ENCODE measurements at places on chromosomes 1 and 21.
A peak's percentile ranks its signal among the peaks of the same experiment; 100 is the strongest.

GRCh38 chr1:65845535-65846060, 52.9 kb downstream of the PDE4B start:
- DNase-seq, result no peak

DNA sequence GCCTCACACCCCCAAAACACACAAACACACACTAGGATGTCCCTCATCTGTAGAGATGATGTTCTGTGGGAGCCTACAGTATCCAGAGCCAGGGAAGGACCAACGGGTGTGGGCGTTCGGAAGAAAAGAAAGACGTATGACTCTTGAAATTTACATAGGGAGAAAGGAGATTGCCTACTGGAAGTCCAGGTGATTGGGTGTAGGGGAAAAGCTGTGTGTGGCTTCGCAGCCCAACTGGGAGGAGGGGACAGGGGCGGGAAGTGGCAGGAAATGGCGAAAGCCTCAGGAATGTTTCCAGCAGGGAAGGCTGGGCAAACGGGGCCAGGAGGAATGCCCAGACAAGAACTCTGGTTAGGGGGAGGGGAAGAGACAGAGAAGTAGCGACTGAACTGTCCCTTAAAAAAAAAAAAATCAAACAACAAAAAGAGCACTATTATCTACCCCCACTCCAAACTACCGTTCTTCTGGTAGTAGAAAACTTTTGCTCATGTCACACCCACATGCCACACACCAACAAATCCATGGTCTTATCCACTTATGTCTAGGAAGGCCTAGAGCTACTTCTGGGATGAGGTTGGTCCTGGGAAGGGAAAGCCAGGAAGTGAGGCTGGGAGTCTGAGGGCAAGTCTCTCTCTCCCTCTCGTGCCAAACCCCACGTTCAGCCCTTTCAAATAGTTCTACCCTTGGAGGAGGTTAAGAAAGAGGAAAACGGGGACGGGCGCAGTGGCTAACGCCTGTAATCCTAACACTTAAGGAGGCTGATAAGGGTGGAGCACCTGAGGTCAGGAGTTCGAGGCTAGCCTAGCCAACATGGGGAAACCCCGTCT, 1.8 kb upstream of the CKS1B start:
- DNase-seq, result no peak

DNA sequence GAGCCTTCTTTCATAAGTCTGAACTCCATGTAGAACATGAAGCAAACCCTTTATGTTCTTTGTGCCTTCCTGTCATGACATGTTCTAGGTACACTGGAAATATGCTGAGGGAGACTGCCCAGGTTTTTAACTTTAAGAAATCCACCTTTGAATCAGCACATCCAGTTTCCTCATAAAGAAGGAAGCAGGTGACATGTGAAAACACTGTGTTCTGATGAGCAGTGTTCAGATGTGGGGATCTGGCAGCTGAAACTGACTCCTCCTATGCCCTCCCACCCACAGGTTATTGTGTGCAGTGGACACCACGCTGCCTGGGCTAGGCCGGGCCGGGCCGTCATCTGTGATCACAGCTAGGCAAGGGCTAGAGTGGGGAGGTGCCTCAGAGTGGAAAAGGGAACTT, 51.1 kb downstream of the CNN3 start:
- no peak for DNase-seq

- DNase-seq, result no peak
These were observed 165.8 kb upstream of the HMCN1 start for GRCh38 chr1:185568155-185569123.

- DNase-seq, result no peak
These were observed 4.4 kb downstream of the DRAXIN start for GRCh38 chr1:11695861-11696260.

DNA sequence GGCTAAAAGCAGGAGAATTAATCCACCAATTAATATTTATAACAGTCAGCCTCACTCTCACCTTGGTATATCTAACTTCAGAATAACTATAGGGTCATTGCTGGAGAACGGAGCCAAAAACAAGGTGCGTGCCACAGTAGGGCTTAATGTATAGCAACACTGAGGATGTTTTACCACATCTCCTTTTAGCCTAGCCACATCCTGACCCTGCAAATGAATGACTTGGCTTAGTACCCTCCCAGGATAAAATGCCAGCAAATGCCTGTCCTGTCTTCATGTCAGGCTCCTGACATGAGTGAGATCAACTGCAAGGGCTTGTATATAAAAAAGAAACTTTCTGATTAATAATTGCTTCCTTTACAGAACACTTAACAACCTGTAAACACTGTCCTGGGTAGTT, 2.7 kb upstream of the CDC42BPA start:
- DNase-seq, result no peak

DNA sequence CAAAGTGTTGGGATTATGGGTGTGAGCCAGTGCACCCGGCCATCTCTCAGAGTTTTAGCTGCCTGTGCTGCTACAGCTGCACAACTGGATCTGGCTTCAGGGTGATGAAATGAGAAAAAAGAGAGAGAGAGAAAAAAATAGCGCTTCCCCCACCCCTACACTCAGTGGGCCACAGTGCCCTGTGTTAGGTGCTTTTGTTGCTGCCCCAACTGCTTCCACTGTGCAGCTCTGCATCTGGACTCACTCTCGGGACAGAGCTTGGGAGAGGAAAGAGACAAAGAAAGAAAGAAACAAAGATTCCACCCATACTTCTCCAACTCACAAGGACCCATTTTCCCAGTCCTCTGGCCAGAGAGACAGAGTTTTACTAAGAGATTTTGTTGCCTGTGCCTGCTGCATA, 50.4 kb downstream of the INAVA start:
- no peak for DNase-seq

GRCh38 chr1:220330265-220330664, 58.0 kb upstream of the RAB3GAP2 start:
- DNase-seq, result no peak

GRCh38 chr1:175155473-175155856, 37.1 kb downstream of the KIAA0040 start:
- no peak for DNase-seq

- no peak for DNase-seq
These were observed 16.3 kb upstream of the IL10 start for GRCh38 chr1:206788487-206789050.

DNA sequence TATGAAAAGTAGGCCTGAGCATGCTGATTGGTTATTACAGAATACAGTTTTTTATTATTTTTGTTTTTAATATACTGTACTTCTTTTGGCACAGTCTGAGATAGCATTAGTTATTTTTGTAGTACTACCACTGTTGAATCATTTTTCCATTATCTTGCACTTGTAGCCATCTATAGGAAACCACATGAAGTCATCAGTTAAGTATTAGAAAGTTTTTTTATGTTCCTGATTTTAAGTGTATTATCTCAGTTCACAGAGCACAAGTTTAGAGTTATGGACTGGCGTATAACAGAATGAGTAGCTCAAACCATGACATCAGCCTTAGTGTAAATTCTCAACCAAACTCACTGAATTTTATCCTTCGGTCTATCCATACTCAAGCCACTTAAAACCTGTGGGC, 22.8 kb downstream of the DHX9 start:
- no peak for DNase-seq

GRCh38 chr1:202589190-202589930, 120.9 kb downstream of the SYT2 start:
- no peak for DNase-seq

DNA sequence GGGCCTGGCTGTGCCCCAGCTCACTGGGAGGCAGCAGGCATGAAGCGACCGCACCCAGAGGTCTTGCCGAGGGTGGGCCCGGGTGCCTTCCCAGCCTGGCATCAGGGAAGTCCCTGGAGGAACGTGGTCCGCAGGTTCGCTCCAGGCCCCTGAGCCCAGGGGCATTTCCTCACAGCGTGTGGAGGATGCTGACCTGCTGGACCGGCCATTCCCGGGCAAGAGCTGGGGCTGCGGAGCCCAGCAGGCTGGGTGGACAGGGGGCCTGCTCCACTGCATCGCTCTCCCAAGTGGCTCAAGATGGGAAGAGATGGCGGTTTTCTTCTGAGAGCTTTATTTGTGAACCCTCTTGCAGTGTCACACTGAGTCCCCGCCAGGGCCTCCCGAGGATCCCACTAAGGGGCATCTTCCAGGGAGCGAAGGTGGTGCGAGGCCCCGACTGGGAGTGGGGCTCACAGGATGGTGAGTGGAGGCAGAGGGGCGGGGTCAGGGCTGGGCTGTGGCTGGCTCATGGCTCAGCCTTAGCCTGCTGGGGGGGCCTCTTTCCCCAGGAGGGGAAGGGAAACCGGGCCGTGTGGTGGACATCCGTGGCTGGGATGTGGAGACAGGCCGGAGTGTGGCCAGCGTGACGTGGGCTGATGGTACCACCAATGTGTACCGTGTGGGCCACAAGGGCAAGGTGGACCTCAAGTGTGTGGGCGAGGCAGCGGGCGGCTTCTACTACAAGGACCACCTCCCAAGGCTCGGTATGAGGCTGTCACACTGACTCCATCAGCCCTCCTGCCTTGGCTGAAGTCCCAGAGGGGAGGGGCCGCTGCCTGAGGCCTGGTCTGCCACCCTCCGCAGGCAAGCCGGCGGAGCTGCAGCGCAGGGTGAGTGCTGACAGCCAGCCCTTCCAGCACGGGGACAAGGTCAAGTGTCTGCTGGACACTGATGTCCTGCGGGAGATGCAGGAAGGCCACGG, 7.2 kb upstream of the MMP23B start:
- DNase-seq, result no peak

GRCh38 chr1:178659789-178660208, 65.2 kb upstream of the RALGPS2 start:
- no peak for DNase-seq

GRCh38 chr1:36309397-36309796, 3.2 kb downstream of the SH3D21 start:
- DNase-seq, result no peak

DNA sequence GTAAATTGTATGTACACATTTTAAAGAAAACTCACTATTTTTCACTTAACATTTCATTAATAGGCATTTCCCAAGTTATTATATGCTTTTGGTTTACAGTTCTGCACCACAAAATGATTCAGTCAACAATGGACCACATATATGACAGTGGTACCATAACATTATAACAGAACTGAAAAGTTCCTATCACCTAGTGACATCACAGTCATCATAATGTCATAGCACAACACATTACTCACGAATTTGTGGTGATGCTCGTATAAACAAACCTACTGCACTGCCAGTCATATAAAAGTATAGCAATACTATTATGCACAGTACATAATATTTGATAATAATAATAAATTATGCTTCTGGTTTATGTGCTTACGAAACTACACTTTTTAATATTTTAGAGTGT, 30.9 kb downstream of the DNAI4 start:
- DNase-seq, result no peak

- no peak for DNase-seq
These were observed 35.3 kb upstream of the DNASE2B start for GRCh38 chr1:84363019-84363418.

- no peak for DNase-seq
These were observed 27.8 kb downstream of the NTPCR start for GRCh38 chr1:232978091-232978634.

- no peak for DNase-seq
These were observed 103.0 kb upstream of the PLXNA2 start for GRCh38 chr1:208347191-208347590.

DNA sequence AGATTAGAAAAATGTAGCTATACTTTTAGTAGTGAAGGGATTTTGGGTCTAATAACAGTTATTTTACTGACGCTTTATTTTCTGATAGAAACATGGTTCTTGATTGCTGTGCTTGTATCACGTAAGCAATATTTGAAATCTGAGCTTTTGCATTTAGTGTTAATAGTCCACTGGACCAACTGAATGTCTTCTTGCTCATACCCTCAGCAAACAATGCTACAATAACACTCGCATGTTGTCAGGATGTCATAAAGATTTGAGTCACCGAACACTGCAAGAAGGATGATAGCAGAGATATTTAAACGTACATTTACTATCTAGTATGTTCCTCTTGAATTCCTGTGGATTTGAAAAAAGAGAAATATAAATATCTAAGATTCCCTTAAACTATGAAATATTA, 7.5 kb downstream of the DYRK1A start:
- DNase-seq, result no peak

- no peak for DNase-seq
These were observed 44.5 kb downstream of the DDR2 start for GRCh38 chr1:162676750-162677149.

DNA sequence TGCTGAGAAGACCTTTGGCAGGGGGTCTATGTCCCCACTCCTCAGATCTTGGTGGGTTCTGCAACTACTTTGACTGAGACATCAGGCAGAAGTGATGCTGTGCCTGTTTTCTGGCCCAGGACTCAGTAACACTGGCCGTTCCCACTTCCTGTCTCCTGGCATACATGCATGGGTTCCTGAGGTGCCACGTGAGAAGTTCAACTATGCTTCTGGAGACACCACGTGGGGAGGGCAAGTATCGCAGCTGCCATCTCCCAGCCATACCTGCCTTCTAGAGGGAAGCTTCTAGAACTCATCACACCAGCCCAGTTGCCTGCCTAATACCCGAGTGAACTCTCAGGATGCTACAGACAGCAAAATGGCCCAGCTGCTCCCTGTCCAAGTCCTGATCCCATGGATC, 65.8 kb downstream of the TRABD2B start:
- no peak for DNase-seq

DNA sequence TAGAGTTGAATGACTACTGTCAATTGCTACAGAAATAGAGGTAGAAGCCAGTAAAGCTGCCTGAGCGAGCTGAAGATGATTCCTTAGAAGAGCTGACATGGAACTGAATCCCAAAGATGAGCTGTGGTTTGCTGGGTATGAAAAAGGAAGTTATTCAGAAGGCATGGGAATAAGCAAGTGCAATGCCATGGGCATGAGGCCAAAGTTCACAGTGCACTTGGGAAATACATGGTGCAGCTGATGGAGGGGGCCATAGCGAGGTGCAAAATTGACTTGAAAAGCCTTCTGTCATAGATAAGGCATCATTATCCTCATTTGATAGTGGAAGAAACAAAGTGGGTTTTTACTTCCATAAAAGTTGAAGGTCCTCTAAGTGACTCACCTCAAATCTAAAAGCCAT, 88.6 kb downstream of the NEK7 start:
- DNase-seq, result no peak

DNA sequence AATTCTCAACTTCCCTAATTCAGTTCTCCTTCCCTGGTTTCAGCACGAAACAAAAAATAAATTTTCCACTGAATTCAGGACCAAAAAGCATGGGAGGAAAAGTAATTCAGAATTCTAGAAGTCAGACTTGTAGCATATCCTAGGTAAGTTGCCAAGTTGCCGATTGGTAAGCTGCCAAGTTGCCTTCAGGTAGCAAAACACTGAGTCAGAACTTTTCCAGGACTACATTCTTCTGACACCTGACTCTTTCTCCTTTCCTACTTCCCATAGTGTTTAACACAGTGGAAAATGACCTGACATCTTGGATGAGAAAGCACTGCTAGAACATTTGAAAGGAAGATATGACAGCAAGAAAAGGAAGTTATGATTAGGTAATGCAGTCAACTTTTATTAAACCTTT, 322.8 kb downstream of the SPATA17 start:
- DNase-seq, result no peak

GRCh38 chr1:1989102-1989542, 14.5 kb downstream of the CFAP74 start:
- DNase-seq, result no peak

GRCh38 chr1:53122201-53122885, 20.1 kb downstream of the SLC1A7 start:
- no peak for DNase-seq

GRCh38 chr1:216750031-216750627, 26.9 kb upstream of the ESRRG start:
- DNase-seq, result peak; percentile 19

GRCh38 chr1:218775501-218776021, 398.1 kb upstream of the LYPLAL1 start:
- no peak for DNase-seq

GRCh38 chr1:32303997-32304622, 12.2 kb downstream of the HDAC1 start:
- no peak for DNase-seq

- no peak for DNase-seq
These were observed 246.3 kb downstream of the DPYD start for GRCh38 chr1:97674517-97674916.
